Kidney glomerular epithelial cell (primary cell): ENCODE measurements at places on chromosomes 3 and 15.

DNA sequence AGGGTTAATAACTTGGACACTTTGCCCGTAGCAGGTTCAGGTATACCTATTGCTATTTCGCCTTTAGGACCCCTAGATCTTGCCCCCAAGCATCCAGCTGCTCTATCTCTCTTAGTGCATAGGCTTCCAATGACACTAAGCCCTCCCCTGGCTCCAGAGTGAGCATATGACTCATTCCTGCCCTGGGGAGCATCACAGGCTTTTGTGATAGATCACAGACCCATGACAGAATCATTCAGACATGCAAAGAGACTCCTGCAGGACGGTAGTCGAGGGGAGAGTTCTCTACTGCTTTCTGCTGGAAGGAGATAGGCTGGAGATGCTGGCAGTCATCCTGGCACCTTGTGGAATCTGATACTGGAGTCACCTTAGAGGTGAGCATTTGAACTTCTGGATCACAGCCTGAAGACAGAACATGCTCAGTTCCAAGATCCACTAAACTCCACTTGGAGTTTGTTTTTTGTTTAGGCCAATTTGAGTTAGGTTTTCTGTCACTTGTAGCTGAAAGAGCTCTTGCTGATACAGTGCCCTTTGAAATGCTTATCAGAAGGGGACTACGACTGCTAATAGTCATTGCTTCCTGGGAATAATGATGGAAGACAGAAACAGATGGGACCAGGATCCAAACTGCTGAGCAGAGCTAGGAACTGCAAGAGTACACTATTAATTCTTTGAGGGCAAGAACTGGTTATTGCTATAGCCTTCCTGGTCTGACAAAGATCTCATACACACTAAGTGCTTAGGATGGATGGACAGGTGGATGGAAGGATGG lies 11.0 kb downstream of the LYSMD2 start:
- DNase-seq = peak; percentile 94

- DNase-seq = no peak
Measured at GRCh38 chr15:52254391-52254790, 41.2 kb downstream of the MYO5C start.

DNA sequence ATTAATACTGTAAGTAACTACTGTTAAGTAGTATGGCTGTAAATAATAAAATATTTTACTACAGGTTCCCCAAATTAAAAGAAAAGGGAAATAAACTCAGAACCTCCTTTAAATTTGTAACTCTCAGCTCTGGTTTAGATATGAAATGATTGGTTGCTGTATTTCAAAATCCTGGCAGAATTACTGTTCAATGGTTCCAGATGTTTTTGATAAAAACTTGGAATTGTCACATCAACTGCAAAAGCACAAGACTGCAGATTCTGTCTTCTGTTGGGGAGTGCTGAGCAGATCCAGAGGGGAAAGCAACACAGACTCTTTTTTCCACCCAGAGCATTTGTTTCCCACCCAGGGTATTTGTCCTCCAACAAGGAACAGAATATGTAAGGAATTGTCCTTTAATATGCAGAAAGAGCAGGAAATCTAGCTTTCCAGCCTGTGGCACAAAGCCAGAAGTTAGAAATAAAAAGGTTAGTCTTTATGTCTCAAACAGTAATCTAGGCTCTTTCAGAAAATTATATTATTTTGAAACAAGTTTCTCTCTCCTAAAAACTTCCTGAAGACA lies 178.1 kb downstream of the KLHL25 start:
- no peak for DNase-seq

GRCh38 chr15:77376770-77377169 lies 43.1 kb downstream of the PEAK1 start:
- no peak for DNase-seq

- DNase-seq = no peak
Measured at GRCh38 chr3:158830391-158830790, 28.5 kb downstream of the MFSD1 start.

DNA sequence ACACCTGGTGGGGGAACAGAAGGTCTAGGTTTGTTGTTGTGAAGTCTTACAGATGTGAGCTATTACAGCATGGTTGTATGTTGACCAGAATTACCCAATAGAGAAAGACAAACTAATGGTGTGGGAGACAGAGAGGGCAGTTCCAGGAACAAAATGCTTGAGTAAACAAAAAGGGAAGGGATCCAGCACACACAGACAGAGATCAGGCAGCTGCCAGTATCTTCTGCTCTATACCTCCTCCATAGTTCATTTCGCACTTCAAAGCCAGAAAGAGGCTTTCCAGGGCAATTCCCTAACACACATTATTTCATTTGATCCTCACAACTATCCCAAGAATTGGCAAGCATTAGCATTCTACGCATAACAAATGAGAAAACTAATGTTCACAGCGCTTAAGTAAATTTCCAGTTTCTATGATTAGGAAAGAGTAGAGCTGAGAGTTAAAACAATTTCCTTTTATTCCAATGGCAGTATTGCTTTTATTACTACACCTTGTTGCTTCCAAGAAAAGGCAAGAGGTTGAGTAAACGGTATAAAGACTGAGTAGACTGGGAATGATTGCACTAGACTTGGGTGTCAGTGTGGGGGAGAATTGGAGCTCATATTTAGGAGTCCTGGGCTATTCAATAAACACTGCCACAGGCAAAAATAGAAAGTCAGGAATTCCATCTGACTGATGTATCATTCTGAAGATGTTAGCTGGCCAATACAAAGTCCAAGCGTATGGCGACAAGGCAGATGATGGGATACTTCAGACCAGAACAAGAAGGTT lies 39.7 kb upstream of the ZNF280D start:
- DNase-seq = peak; percentile 34

DNA sequence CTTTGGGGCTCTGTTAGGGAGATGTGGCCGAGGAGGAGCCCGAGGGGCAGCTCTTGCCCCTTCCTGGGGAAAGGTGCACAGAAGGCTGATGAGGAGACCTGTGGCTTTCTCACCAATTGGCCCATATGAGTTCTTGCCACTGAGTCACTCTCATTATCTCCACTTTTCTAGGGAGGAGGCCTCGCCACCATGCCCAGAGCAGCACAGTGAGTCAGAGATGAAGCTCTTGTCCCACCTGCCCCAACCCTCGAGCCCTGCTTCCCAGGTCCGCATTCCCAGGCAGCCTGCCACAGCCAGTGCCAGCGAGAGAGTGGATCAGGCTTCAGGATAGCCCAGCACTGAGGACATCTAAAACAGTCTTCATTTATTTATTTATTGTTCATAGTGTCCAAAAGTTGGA lies 53.5 kb downstream of the AMOTL2 start:
- peak; percentile 72 for DNase-seq

- DNase-seq = no peak
Measured at GRCh38 chr3:139518926-139519842, 20.4 kb downstream of the RBP1 start.

DNA sequence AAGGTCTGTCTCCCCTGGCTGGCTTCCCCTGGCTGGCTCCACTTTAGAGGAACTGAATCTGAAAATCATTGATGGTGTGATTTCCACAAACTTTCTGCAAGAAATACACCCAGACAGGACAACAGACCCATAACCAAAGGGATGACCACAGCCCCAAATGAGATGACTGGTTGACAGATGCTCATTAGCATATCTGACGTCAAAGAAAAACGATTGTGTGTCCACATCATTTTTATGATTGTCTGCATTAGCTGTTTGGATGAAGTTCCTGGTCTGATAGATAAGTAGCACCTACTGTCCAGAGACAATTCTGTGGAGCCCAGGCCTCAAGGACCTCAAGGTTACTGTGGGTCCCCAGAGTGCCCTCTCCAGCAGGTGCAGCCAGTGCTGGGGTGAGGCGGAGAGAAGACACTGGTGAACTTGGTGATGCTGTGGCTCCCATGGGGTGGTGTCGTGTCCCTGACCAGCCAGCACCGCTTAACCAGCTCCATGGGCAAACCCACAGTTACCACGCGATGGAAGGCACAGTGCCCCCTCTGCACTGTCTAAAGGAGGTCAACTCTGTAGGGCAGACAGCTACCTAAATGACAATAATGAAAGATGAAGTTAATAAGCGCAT lies 127.4 kb downstream of the NSMCE3 start:
- no peak for DNase-seq

- no peak for DNase-seq
Measured at GRCh38 chr15:91578511-91578910, 275.0 kb upstream of the SLCO3A1 start.

GRCh38 chr15:68930268-68931022 lies at the start of gene SPESP1:
TSS of gene SPESP1 (plus strand) at chr15:68930525. CDS start at chr15:68930654, 129 bp downstream.
- no peak for DNase-seq

DNA sequence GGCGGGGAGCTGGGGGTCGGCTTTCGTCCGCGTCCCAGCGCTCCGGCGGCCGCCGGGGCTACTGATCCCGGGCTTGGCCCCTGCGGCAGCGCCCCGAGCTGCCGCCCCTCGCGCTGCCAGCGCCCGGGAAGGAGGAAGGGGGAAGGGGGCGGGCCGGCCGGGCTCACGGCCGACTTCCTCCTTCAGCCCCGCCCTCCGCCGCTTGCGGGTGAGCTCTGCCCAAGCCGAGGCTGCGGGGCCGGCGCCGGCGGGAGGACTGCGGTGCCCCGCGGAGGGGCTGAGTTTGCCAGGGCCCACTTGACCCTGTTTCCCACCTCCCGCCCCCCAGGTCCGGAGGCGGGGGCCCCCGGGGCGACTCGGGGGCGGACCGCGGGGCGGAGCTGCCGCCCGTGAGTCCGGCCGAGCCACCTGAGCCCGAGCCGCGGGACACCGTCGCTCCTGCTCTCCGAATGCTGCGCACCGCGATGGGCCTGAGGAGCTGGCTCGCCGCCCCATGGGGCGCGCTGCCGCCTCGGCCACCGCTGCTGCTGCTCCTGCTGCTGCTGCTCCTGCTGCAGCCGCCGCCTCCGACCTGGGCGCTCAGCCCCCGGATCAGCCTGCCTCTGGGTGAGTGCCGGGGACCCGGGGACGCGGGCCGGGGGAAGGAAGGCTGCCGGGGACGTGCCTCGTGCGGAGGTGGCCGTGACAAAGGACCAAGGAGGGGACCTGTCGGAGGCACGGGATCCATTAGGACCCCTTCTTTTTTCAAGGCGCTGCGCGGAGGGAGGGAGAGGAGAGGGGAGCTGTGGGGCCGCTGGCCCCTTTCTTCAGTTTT lies at the start of gene SEMA4B:
SEMA4B (plus strand) TSS at position 201 of the 814 bp plus-strand sequence; CDS start at position 450, 249 bp downstream.
- DNase-seq = no peak

DNA sequence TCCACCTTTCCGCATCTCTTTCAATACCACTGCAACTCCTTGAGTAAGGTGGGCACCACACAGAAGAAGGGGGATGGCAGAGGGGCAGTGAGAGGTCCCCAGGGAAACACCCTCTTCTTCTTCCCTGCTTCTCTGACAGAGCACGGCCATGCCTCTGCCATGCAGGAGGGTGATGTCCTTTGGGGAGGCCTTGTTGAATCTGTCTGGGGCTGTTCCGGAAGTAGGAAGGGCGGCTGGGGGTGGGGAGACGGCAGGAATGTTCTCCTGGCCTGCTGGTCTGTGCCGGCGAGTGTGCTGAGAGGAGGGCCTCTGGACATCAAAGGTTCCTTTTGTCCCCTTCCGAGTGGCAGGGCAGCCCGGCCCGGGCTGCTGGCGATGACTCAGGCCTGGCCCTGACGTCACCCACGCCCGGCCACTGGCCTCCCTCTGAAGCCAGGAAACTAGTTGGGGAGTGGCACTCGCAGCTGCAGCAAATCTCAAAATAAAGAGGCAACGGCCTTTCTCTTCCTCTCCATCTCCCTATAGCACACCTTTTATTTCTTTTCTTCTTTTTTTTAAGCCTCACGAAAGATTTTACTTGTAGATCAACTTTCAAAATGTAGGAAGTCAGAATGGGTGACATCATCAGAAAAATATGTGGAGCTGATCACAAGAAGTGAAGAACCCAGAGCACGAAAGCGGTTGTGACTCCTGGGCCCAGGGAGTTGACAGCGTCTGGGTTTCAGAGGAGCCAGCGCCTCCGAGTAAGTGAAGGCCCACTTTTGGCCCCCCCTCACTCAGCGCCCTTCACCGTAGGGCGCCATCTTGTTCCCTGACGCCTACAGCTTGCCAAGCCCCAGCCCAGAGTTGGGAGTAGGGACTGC lies at the start of gene ZBTB38:
ZBTB38 (plus strand) TSS at position 443 of the 863 bp plus-strand sequence. CDS start 73,885 bp downstream, outside the sequence.
- peak; percentile 92 for DNase-seq

- no peak for DNase-seq
Measured at GRCh38 chr3:5497497-5497896, 310.0 kb downstream of the EDEM1 start.

- peak; percentile 47 for DNase-seq
Measured at GRCh38 chr15:33086500-33087121, 107.9 kb downstream of the FMN1 start.

DNA sequence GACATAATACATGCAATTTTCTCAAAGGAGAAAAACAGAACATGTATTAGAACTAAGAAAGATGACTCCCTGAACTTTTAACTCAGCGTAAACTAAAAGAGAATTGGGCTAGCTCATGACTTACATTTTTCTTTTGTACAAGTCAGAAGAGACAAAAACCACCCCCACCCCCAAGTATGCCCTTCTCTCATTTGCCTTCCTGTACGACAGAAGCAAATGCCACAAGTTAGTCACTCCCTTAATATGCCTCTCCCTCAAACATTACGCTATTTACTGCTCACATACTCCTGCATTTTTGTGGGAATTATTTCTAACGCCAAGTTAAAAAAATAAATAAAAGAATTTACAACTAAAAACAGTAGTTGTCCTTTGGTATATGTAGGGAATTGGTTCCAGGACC lies 22.0 kb downstream of the CPEB1 start:
- DNase-seq = no peak

DNA sequence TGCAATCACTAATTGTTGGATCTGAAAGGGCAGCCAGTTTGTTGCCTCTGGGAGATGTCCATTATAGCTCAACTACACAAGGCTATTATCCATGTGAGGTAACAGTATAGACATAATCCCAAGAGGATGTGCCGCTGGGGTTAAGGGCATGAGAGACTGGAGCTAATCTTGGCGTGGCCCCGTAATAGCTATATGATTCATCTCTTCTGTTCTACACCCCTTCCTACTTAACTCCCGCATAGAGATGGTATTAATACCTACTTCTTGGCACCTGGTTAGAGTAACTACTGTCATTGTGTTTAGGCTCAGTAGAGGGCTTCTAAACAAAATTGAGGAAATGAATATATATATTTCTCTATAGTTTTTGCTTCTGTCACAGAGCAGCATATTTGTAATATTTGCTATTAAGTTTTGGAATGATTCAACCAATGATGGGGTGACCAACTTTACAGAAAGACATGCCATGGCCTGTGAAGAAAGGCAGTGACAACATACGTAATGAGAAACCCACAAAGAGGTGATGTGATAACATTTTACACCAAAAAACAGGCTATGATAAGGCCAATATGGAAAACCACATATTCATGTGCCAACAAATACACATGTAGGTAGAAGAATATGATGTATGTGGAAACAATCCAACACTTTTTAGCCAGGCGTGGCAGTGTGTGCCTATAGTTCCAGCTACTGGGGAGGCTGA lies 76.8 kb upstream of the DPH6 start:
- DNase-seq = no peak

DNA sequence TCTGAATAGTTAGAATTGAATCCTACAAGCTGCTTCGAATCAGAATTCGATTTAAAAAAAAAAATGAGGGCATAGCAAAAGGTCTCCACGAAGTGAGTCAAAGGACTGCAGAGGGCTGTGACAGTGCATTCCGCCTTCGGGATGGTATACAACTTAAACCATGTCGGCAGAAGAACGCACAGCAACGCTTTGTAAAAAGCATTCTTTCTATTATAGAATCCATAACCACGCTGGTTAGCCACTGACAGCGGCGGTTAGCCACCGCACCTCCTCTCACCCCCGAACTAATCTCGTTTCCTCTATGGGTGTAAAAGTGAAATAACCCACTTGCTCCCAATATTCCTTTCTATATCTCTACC lies 664 bp upstream of the PIK3CA start:
- no peak for DNase-seq
